ENCODE measurements at places on chromosomes 1 and 21.

GRCh38 chr1:86409416-86410021 is 13.4 kb upstream of the ODF2L start:
- no peak for DNase-seq

- DNase-seq = peak; percentile 5
Measured at GRCh38 chr1:241485554-241485992, 34.0 kb downstream of the FH start.

DNA sequence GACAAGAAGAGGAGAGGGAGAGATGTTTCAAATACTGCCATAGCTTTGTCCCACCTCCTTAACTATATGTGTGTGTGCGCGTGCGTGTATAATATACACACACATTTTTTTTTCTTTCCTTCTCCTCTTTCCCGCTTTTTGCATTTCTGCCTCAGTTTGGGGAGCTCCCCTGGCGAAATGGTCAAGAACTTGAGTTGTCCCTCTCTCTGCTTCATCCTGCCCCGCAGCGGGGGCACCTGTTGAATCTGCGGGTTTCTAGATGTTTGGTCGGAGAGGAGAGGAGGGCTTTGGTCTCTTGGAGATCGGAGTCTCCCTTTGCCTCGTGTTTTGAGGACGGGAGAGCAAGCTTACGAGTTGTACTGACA is 504 bp downstream of the SCCPDH start:
- peak; percentile 27 for DNase-seq

DNA sequence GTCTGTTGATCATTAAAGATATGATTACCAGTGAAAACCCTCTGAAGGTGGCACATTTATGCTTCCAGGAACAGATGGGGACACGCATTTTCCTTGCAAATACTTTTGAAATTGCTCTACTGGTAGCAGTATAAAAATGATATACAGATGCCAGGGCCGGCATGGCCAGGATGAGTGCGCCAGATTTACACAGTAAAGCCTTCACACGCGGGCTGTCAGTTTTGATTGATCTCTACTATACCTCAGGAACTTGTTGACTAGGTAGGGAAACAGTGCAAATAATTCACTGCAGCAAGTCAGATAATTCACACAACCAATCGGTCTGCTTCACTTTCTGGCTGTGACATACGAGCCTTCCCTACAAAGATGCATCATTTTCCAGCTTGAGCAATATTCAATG is 123.2 kb upstream of the BARHL2 start:
- no peak for DNase-seq

- DNase-seq = no peak
Measured at GRCh38 chr1:21661886-21662285, 7.3 kb downstream of the RAP1GAP start.

DNA sequence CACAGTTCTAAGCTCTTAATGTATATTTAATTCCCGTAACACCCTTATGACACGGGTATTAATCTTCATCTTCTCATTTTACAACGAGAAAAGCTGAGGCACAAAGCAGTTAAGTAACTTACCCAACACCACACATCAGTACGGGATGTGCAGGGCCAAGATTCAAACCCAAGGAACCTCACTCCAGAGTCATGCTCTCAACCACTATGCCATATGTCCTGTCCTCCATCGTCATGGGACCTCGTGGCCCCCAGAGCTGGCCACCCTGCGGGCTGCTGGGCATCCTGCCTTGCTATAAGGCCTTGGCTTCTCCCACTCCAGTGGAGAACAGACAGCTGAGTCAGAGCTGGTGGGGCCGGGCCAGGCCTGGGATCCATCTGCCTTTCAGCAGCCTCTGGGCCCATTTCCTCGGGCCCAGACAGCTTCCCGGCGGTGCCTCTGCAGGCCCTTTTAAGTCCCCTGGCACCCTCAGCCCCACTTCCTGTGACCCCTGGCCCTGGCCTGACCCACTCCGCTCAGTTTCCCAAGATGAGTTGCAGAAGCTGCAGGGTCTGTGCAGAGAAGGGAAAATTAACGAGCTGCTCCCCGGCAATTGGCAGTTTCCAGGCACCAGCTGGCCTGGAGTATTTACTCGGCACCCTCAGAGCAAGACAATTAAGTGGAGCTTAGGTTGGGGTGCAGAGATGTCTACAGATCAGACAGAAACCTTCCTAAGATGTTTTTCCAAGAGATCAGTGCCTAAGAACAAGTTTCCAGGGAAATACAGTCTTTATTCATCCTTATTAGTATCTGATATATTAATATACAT is 98.2 kb downstream of the EPHB2 start:
- no peak for DNase-seq

- DNase-seq = no peak
Measured at GRCh38 chr21:45669382-45669781, 25.9 kb downstream of the PCBP3 start.

DNA sequence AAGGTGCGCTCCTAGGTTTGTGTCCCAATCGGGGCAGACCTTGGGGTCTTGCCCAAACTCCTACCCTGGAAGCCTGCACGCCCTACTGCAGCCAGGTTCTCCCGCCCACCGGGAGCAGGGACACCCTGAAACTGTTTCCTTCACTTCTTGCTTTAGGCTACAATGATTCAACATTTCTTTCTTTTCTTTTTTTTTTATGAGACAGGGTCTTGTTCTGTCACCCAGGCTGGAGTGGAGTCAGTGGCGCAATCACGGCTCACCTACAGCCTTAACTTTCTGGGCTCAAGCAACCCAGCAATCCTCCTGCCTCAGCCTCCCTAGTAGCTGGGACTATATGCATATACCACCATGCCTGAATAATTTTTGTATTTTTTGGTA is 75.8 kb downstream of the ITPKB start:
- no peak for DNase-seq

- DNase-seq = no peak
Measured at GRCh38 chr1:12661606-12662219, 17.8 kb downstream of the AADACL4 start.

- DNase-seq = no peak
Measured at GRCh38 chr1:59604191-59604590, 210.6 kb upstream of the HOOK1 start.

DNA sequence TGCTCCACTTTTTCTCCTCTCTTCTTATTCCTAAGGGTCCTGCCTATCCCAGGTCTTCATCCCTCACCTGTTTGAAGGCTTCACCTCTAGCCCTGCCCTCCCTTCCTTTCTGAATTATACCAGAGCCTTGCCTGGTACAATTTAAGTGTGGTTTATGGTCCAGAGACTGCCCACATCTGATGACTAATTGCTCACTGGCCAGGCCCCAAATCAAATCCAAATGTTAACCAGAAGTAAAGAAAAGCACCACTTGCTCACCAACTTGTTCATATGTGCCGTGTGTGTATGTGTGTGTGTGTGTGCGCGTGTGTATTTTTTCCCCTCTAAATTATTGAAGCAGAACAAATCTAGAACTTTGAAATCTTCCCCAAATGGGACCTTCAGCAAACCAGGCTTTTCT is 26.4 kb downstream of the MYOM3 start:
- no peak for DNase-seq

DNA sequence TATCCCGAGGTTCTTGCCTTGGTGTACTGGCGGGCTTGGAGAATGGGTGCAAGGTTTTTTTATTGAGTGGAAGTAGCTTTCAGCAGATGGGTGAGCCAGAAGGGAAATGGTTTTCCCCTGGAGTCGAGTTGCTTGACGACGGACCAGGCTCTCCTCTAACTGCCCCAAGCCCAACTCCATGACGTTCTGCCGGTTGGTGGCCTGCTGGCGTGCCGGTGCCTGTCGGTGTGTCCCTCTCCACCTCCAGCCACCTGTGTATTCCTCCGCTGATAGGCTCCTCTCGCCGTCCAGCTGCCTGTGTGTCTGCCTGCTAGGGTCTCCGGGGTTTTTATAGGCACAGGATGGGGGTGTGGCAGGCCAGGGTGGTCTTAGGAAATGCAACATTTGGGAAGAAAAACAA is 34.3 kb upstream of the PTGFRN start:
- DNase-seq = no peak

DNA sequence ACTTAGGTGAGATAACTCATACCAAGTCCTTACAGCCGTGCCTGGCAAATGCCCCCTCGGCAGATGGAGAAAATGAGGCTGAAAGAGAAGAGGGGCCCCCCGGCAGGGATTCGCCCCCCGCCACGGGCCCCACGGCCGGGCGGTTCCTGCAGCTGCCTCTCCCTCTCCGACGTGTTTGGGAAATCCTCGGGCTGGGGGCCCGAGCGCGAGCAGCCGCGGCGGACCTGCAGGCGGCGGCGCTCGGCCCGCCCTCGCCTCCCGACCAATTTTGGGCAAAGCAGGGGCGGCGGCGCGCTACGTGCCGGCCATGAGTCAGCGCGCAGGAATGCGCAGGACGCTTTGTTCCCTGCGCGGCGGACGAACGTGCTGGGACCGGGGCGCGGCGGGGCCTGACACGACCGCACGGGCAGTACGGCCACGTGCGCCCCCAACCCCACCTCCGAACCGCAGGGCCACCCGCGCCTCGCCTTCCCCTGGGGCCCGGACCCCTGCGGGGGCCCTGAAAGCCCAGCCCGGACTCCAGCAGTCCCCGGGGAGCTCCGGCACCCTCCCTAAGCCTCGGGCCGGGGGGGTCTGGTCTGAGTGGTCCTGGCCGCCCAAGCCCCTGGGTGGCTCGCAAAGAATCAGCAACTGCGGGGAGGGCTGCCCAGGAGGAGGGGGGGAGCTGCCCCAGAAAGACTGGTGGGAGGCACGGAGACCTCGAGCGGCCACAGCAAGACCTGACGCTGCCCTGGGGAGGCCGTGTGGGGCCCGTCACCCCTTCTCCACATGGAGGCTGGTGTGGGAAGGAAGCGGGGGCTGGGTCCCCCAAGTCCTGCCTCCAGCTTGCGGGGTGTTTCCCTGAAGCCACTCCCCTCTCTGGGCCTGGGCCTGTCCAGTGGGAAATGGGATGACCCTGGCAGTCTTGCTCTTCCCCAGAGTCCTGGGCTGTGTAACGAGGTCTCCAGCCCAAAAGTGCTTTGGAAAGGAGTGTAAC is 11.9 kb upstream of the EDN2 start:
- peak; percentile 64 for DNase-seq

DNA sequence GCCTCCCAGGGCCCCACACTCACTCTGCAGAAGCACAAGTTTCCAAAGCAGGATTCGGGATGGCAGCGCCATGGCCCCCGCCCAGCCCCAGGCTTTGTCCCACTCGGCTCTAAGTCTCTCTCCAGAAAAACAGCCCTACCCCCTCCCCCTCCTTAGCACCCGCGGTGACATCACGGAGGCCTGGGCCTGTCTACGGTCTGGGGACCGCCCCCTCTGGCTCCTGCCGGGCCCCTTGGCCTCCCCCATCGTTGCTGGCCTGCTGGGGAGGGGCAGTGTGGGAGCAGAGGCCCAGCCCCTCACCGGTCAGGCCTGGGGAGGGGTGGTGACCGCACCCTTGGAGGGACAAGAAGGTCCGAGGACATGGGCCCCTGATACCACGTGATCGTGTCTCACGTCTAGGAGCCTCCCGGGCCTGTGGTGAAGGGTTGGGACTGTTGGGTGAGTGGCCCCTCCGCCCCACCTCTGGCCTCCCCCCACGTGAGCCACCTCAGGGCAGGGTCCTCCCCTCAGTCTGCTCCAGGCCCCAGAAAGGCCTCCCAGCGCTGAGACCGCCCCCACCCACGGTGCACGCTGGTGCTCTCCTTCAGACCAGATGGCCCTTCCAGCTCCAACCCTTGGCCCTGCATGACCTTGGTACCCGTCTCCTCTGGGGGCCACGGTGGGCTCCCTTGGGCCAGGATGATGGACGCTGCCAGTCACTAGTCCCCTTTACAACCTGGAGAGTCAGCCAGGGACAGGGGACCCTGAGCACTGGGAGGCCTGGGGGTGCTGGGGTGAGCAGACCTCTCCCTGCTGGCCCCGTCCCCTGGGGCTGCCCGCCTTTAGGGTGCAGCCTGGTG is at the start of gene MXRA8:
TSS of gene MXRA8 (minus strand) at position 123 of the 839 bp plus-strand sequence. CDS start at position 72, 51 bp downstream.
- no peak for DNase-seq

DNA sequence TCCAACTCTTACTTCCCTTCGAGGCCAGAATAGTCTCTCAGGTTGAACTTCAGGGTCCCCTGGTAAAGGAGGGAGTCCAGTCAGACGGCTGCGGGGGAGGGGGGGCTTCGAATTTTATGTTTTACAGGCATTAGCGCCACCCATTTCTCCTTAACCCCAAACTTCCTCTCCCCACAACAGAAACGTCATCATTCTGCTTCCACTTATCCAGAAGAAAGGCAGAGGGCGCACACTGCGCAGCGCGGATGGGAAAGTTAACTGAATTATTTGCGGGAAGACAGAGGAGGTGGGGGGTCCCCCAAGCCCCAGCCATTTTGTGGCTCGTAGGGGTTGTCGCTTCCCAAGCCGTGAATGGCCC is 529 bp upstream of the PRMT2 start:
- DNase-seq = no peak

DNA sequence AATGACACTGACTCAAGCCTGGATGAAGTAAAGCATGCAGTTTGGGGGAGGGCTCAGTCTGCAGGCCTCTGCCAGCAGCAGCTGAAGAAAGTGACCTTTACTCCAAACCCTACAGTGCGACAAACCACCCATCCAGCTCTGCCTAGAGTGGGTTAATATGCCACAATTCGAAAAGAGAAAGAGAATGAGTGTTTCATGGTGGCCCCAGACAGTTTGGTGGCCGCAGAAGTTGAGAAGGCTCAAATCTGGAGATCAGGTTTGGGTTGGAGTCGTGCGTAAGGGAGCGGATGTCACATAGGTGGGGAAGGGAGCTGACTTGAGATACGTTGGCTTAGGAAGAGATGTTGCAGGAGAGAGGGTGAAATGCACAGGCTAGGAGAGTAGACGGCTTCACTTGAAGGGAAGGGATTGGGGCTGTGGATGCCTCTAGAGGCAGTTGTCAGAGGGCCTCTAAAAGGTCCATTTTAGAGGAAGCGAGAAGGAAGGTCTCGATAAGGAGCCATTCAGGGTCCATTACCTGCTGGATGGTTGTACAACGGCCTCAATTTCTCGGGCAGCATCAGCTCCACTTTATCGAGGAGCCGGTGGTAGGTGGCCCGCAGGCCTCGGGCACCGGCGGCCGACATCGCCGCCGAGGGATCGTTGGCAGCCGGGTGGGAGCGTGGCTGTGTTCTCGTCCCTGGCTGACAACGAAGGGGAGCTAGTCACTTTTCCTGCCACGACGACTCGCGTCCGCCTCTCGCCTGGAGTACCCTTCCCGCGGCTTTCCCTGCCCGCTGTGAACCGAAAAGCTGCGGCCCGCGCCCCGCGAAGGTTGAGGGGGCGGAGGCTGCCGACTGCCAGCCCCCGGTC is 1.0 kb upstream of the DCAF6 start:
- DNase-seq = no peak

- DNase-seq = no peak
Measured at GRCh38 chr1:21775550-21775914, 7.4 kb downstream of the USP48 start.

DNA sequence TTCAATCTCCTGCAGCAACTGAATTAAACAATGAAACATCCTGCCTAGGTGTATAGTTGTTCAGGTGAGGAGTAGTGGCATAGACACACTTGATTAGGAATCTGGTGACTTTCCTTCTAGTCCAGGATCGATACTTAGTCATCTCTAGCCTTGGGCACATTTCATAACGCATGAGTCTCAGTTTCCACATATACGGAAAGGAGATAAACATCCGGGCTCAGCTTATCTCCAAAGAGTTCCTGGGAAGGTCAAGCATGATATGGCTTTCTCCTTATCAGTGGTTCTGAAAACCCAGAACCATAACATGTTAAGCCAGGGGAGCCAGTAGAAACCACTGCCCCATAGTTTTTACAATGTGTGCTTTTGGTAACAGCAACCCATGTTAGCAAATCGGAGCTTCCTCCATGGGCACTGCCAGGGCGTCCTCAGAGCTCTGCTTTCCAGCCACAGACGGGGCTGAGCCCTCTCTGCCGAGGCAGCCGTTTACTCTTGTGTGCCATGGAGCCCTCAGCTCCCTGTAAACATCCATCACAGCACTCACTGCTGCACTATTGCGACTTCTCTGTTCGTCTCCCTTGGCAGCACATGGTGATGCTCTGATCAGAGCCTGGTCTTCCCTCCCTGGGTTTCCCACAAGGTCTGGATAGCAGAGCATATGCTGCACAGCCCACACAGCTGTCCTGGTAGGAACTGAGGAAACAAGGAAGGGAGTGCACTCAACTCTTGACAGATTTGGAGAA is 34.6 kb downstream of the RUNX1 start:
- no peak for DNase-seq
